ENCODE measurements at places on chromosomes 4 and X.

- no peak for DNase-seq
These were observed 55.5 kb upstream of the TENM3 start for GRCh38 chr4:182187674-182188073.

DNA sequence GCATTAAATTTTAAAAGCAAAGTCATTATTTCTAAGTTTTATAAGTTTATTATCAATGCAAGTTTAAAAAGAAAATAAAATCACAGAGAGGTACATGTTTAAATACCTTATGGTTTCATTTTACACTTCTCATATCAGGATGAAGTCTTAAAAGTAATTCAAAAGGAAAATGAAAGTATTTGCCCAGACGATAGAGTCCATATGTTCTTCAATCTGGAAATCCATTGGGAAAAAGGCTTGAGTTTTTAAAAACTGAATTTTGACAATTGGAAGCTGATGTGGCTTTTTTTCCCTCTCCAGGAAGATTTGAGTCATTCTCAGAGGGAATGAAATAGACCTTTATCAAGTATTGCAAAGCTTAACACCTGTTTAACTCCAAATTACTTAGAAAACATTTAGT, 37.1 kb downstream of the MAB21L2 start:
- no peak for DNase-seq

DNA sequence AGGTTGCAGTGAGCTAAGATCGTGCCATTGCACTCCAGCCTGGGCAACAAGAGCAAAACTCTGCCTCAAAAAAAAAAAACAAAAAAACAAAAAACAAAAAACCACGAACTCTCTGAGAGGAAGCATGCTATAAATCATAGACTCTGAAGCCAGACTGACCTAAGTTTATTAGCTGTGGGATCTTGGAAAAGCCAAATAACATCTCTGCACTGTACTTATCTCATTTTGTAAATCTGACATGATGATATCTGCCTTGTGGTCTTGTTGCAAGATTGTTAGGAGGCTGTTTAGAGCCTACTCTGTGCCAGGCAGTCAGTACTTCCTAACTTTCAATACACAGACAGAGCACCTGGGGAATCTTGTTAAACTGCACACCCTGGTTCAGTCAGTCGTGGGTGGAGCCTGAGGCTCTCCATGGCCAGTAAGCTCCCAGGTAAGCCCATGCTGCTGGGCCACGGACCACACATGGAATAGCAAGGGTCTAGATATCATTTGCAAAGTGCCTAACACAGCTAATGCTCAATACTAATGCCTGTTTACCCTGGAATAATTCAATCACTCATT, 107.6 kb upstream of the SMIM10 start:
- DNase-seq: no peak

DNA sequence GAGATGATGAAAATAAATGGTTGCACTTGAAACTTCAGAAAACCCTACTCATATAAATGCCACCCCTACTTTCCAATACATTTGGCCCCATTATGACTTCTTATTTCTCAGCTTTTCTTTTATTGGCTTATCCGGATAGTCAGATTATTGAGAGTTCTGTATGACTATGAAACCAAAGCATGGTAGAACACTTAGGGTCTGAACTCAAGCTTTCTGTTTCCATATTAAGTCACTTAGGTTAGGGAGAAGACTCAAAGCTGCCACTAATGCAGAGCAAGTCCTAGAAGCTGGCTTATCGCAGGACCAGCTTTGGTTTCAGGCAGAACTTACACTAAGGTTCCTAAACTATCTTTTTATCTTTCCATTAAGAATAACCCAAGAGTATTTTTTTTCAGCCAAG, 229.9 kb upstream of the CPEB2 start:
- no peak for DNase-seq

- no peak for DNase-seq
These were observed 521.8 kb upstream of the DIPK2B start for GRCh38 chrX:45722471-45722870.

DNA sequence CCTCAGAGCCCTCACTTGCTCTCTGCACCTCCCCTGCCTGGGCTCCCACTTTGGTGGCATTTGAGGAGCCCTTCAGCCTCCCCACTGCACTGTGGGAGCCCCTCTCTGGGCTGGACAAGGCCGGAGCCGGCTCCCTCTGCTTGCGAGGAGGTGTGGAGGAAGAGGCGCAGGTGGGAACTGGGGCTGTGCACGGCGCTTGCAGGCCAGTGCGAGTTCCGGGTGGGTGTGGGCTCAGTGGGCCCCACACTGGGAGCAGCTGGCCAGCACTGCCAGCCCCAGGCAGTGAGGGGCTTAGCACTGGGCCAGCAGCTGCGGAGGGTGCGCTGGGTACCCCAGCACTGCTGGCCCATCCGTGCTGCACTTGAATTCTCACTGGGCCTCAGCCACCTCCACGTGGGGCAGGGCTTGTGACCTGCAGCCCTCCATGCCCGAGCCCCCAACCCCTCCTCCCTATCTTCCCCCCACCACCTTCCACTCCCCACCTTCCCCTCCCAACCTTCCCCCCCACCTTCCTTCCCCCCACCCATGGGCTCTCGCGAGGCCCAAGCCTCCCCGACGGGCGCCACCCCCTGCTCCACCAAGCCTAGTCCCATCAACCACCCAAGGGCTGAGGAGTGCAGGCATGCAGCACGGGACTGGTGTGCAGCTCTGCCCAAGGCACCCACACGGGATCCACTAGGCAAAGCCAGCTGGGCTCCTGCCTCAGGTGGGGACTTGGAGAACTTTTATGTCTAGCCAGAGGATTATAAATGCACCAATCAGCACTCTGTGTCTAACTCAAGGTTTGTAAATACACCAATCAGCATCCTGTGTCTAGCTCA, 113.5 kb upstream of the BEND4 start:
- DNase-seq: no peak

- DNase-seq: no peak
These were observed 36.0 kb upstream of the CD99L2 start for GRCh38 chrX:150934453-150934852.

DNA sequence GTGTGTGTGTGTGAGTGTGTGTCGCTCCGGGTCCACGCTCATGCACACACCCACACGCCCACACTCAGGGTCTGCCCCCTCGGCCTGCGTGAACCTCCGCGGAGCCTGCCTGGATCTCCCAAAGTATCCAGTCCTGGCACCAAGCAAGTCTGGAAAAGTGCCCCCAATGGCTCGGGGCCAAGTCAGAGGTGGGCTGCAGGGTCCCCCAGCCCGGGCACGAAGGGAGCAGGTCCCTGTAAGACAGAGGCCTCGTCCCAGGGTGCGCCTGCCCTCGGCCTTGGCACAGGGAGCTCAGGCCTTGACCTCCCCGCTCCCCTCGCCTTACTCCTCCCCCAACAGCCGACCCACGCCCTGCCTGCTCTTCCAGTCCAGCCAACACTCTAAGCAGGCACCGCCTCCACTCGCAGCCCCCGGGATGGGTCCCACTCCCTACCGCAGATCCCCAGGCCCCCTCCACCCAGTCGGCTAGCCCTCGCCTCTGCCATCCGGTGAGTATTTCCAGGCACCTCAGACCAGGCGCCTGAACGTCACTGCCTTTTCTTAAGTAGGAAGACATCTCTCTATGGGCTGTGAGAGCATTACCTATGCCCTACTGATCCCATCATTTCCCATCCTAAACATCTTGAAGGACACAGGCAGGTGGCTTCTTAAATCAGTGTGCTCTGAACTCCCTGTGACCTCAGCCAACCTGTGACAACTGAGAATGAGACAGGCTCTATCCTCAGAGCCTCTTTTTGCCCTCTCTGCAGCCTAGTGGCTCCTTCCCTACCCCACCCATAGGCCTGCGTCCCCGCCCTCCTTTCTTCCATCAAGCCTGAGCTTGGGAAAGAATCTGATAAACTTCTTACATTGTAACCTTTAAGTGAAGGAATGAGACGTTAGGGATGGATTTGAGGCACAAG, 704 bp downstream of the FAM114A1 start:
- no peak for DNase-seq

GRCh38 chr4:104971462-104971861, 175.2 kb upstream of the TET2 start:
- DNase-seq: no peak

DNA sequence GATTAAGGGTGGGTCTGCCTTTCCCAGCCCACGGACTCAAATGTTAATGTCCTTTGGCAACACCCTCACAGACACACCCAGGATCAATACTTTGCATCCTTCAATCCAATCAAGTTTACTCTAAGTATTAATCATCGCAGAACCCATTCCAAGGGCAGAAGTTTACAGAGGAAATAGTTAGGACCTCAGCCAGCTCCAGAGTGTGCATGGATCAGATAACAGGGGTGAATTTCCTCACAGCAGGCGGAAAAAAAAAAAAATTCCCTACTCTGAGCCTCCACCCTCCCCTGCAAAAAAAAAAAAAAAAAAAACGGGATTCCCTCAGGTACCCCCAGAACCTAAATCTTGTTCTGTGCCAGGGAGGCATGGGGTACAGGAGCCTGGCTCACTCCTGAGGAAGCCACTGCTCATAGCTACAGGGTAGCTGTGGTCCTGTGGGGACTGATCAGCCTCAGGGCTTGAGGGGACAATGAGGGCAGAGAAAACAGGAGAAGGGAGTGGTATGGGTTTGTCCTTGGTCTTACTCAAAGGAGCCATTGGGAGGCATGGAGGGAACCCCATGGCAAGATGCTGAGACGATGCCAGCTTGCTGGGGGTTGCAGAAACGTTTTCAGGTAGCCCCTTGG, 113.0 kb downstream of the DHRSX start:
- DNase-seq: no peak

- no peak for DNase-seq
These were observed 169.4 kb downstream of the PTTG2 start for GRCh38 chr4:38129460-38130227.

DNA sequence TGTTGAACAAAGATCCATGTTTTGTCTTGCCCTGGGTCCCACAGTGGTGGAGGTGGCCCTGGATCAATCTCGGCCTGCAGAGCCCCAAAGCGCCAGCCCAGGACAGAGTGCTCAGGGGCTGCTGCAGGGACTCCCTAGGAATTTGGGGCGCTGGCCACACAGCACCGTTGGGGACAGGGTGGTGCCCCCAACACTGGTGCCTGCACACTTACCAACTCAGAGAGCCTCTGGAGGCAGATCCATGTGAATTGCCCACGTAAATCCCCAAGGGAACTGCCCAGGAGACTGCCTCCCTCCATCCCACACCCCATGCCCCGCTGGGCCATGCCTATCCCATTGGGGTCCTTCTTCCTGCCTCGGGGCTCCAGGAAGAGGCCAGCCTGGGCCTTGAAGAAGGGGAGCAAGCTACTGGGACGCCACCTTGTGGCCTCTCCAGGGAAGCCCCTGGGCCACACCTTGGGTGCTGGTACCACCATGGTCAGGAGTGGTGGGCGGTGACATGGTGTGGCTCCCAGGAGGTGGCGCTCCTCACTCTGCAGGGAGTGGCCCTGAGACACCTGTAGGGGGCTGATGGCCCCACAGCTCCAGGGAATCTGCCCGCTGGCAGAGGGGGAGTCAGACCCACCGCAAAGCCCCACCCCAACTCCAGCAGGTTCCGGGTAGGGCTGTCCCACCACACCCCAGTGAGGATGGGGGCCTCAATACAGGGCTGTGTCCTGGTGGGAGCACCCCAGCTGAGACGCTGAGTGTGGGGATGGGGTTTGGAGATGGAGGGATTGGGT, 22.8 kb downstream of the CFAP99 start:
- peak; percentile 24 for DNase-seq

GRCh38 chr4:89305712-89306437, 1.7 kb downstream of the GPRIN3 start:
- no peak for DNase-seq

DNA sequence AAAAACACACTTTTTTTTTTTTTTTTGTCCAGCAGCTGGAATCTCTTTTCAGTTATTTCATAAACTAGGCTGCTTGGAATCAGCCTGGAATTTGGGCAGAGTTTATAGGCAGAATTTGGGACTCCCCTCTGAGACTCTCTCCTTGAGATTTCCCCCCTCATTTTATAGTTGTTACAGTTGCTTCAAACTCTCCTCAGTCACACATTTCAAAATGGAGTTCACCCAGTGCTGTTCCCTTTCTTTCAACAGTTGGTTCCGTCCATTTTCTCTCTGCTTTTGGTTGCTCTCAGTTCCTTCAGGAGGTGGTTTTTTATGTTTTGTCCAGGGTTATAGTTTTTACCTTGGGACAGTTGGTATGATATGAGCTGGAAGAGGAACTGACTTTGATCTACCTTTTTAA, 27.5 kb downstream of the NSD2 start:
- DNase-seq: no peak

DNA sequence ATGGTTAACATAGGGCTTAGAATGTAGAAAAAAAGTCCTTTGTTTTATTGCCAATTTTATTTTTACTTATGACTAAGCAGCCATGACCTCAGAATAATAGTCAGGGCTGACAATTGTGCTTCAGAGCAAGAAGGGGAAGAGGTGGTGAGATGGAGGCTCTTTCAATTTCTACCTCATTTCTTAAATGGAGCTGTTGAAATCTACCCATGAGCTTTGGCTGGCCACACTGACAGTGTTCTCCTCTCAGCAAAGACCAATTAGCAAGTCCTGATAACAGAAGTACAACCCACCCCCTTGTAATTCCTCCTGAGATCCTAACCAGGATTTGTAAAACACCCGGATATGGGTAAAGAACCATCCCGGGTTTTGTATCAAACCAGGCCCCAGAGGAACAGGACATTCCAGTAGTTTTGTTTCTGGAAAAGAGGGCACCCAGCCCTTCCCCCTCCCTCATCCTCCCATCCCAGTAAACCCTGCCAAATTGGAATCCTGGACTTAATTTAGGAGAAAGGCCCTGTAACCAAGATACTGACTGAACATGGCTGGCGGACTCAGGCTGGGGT, at the start of gene HEPH:
HEPH (plus strand) TSS at position 399 of the 563 bp plus-strand sequence. CDS start 6,324 bp downstream, outside the sequence.
- DNase-seq: no peak

DNA sequence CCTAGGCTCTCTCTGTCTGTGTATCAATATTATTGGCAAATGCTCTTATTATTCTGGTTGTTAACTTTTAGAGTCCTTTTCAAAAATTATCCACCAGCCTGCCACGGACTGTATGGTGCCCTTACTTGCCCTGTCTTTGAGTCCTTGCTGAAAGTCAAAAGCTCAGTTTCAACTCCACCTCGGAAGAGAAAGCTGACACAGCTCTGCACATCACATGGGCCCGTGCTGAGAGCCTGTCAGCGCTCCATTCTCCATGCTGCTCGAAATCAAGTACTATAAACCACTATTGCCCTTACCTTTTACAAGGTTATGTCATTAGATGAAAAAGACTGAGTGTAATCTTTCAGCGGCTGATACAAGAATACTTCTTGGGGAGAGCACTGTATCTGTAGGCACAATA, 141.0 kb downstream of the CORIN start:
- DNase-seq: no peak

GRCh38 chr4:6122496-6122895, 77.9 kb downstream of the JAKMIP1 start:
- no peak for DNase-seq
